ENCODE measurements at places on chromosomes 6 and 20. TPM values are rescaled to one million over a fixed set of nuclear protein-coding genes. Genes with fewer than 3 reads are reported as not detected.

DNA sequence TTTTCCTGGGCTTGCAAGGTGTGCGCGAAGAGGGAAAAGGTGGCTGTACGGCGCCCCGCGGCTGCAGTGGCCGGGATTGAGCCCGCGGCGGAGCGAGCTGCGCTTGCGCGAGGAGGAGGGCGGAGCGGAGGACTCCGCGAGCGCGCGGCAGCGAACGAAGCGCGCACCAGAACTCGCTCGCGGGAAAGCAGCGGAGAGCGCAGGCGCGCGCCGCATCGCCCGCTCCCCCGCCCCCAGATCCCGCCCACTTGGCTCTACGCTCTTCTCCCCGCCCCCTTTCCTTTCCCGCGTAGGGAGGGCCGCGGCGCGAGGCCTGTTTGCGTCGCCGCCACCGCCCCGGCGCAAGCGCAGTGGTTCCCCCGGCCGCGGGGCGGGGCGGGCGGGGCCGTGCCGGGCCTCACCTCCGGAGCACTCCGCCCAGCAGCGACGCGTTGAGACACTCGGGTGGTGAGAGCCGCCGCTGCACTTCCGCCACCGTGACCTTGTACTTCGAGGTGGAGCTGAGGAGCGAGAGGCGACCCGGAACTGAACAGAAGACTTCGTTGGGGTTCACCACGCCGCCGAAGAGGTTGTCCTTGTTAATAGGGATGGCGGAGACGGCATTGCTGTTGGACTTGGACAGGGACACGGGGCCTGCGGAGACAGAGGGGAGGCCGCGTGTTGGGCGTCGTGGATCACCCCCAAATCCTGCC lies 10.6 kb downstream of the TFAP2A start:
- DNase-seq = peak; percentile 72
- no peak overlapping the region for H3K27ac ChIP-seq
- peaks cover 83% of the 10 kb centered on the region for H3K27me3 ChIP-seq
- H3K4me3 ChIP-seq = peak overlapping the region; percentile 58
- no peaks in the 10 kb centered on the region for H3K36me3 ChIP-seq
- peaks cover 12% of the 10 kb centered on the region for H3K4me1 ChIP-seq

- peaks cover 46% of the 10 kb centered on the region for H3K4me1 ChIP-seq
- H3K27me3 ChIP-seq = peaks cover 3% of the 10 kb centered on the region
- H3K36me3 ChIP-seq = no peaks in the 10 kb centered on the region
- H3K4me3 ChIP-seq = no peak overlapping the region
- H3K27ac ChIP-seq = peak overlapping the region; percentile 83
Measured at GRCh38 chr20:62621251-62622110, 20.8 kb upstream of the SLCO4A1 start.

DNA sequence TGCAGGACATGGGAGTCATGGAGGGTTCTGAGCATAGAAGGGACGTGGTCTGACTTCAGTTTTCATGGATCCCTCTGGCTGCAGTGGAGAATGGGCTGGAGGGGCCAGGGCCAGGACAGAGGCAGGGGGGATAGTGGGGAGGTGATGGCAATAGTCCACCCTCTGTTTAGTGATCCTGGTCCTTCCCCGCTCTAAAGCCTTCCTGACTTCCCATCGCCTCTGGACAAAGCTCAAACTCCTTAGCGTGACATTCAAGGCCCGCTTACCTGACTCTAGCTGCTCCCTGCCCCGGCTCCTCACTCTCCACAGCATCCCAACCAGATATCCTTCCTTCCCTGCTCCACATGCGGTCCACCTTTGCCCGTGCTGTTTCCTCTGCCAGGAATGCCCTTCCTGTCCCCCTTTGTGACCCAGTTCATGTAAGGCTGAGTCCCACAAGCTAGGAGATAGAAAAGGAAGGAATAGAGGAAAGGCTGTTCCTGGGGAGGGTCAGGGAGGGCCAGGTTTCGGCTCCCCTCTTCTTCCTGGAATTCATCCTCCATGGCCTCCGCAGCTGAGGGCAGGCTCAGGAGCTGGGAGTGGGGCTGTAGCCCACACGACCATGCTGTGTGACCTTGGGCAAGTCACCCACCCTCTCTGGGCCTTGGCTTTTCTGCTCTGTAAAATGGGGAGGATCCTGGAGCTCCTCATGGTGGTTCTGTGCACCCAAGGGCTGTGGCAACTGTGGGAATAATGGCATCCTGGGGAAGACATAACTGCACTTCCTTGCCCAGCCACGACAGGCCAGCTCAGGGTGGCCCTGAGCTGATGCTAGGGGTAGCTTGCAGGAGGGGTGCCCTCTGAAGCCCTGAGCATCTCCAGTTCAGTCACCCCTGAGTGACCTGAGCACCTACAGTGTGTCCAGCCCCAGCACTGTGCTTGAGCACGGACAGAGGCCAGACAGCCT lies 116.1 kb downstream of the CEBPB start:
- no peaks in the 10 kb centered on the region for H3K27me3 ChIP-seq
- no peaks in the 10 kb centered on the region for H3K36me3 ChIP-seq
- H3K4me3 ChIP-seq = no peak overlapping the region
- H3K27ac ChIP-seq = peak overlapping the region; percentile 88
- no peak for DNase-seq
- H3K4me1 ChIP-seq = peaks cover 55% of the 10 kb centered on the region

- H3K36me3 ChIP-seq = no peaks in the 10 kb centered on the region
- no peak overlapping the region for H3K4me3 ChIP-seq
- no peak for DNase-seq
- H3K4me1 ChIP-seq = peaks cover 2% of the 10 kb centered on the region
- H3K27ac ChIP-seq = no peak overlapping the region
Measured at GRCh38 chr6:130980310-130981032, 82.6 kb downstream of the EPB41L2 start.

Gene PLCG1
- 58.0 TPM for total RNA-seq

Gene HLA-DMB
- 8.1 TPM for total RNA-seq

DNA sequence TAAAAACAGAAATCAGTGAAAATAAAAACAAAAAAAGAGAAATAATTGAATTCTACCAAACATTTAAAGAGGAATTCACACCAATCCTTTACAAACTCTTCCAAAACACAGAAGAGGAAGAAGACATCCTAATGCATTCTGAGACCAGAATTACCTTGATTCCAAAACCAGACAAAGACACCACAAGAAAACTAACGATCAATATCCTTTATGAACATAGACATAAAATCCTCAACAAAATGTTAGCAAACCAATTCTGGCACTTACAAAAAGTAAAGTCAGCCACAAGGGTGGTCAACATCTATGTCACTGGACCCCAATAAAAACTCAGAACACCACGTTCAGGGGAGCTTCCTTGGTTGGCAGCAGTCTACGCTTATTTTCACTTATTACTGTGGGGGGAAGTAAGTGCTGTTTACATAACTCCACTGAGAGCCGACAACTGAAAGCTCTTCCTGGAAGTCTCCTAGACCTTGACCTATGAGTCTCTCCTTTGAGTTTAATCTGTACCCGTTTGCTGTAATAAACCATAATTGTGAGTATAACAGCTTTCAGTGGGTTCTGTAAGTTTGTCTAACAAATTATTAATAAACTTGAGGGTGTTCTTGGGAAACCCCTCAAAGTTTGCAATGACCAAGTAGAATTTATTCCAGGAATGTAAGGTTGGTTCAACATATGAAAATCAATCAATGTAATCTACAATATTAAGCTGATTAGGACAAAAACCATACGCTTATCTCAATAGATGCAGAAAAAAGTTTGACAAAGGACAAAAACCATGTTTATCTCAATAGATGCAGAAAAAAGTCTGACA lies 24.5 kb downstream of the GZF1 start:
- H3K36me3 ChIP-seq = no peaks in the 10 kb centered on the region
- no peak overlapping the region for H3K27ac ChIP-seq
- DNase-seq = no peak
- H3K27me3 ChIP-seq = no peaks in the 10 kb centered on the region
- H3K4me3 ChIP-seq = no peak overlapping the region

DNA sequence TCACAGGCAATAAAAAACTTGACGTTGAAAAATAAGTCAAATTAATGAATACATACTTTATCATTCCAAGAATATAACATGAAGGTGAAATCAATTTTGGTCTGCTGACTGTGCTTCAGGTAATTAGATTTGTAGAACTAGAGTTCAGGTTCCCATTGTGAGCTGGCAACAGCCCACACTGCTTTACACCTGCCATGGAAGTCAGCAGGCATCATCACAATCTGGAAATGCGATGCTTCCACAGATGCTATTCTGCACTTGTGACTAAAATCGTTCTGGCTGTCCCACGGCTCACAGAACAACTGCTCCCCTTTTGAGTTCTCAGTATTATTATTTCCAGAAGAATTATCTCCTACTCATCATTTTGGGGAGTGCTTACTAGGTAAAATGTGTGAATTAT lies 62.6 kb upstream of the THEMIS start:
- no peak overlapping the region for H3K4me3 ChIP-seq
- DNase-seq = no peak

DNA sequence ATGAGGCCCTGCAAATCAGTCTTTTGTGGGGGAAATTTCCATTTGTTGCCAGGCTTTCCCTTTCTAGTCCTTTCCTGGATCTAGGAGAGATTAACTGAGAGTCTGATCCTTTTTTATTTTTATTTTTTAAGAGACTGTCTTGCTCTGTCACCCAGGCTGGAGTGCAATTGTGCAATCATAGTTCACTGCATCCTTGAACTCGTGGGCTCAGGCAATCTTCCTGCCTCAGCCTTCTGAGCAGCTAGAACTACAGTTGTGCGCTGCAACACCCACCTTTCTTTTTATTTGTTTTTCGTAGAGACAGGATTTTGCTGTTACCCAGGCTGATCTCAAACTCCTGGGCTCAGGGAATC lies 22.9 kb downstream of the OR2B2 start:
- H3K36me3 ChIP-seq = no peaks in the 10 kb centered on the region
- peaks cover 57% of the 10 kb centered on the region for H3K27me3 ChIP-seq
- no peak for DNase-seq
- no peak overlapping the region for H3K4me3 ChIP-seq
- peaks cover 22% of the 10 kb centered on the region for H3K4me1 ChIP-seq
- no peak overlapping the region for H3K27ac ChIP-seq

GRCh38 chr6:42724825-42725224 lies 2.4 kb upstream of the PRPH2 start:
- peak overlapping the region; percentile 74 for H3K27ac ChIP-seq
- H3K36me3 ChIP-seq = no peaks in the 10 kb centered on the region
- no peaks in the 10 kb centered on the region for H3K27me3 ChIP-seq
- no peak for DNase-seq
- H3K4me1 ChIP-seq = peaks cover 13% of the 10 kb centered on the region

GRCh38 chr20:38842026-38842425 lies 36.5 kb downstream of the PPP1R16B start:
- no peaks in the 10 kb centered on the region for H3K36me3 ChIP-seq
- no peak overlapping the region for H3K4me3 ChIP-seq
- H3K27me3 ChIP-seq = no peaks in the 10 kb centered on the region
- no peaks in the 10 kb centered on the region for H3K4me1 ChIP-seq

DNA sequence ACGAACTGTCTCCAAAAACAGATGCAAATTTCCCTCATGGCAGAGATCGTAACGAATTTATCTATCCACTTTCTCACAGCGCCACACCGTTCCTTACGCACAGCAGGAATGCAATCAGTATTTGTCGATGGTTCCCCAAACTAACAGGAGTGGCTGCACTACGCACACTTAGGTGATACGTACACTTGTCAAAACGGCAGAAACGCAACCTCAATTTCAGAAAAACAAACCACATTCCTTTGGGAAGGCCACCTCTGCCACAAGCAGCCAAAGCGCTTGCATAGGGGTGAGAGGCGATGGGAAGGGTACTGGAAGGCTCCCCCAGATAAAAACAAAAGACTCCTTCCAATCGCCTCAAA lies 638 bp downstream of the MDN1 start:
- H3K4me1 ChIP-seq = peaks cover 11% of the 10 kb centered on the region
- H3K4me3 ChIP-seq = peak overlapping the region; percentile 98
- H3K36me3 ChIP-seq = no peaks in the 10 kb centered on the region
- no peak for DNase-seq

- H3K36me3 ChIP-seq = no peaks in the 10 kb centered on the region
- DNase-seq = no peak
- H3K27me3 ChIP-seq = no peaks in the 10 kb centered on the region
Measured at GRCh38 chr20:47583551-47583950, 81.9 kb downstream of the NCOA3 start.

- no peaks in the 10 kb centered on the region for H3K36me3 ChIP-seq
- H3K27me3 ChIP-seq = no peaks in the 10 kb centered on the region
- H3K27ac ChIP-seq = no peak overlapping the region
Measured at GRCh38 chr6:15843764-15844163, 180.9 kb upstream of the DTNBP1 start.

Data from gastrocnemius medialis (tissue), 4 donors.